ENCODE measurements at places on chromosomes 16 and 17.
A peak's percentile ranks its signal among the peaks of the same experiment; 100 is the strongest.

- DNase-seq: no peak
These were observed 19.9 kb downstream of the CFAP20 start for GRCh38 chr16:58109330-58109729.

- DNase-seq: no peak
These were observed 27.5 kb downstream of the TVP23A start for GRCh38 chr16:10791048-10791447.

- no peak for DNase-seq
These were observed 1437.4 kb downstream of the CDH11 start for GRCh38 chr16:63684149-63685101.

DNA sequence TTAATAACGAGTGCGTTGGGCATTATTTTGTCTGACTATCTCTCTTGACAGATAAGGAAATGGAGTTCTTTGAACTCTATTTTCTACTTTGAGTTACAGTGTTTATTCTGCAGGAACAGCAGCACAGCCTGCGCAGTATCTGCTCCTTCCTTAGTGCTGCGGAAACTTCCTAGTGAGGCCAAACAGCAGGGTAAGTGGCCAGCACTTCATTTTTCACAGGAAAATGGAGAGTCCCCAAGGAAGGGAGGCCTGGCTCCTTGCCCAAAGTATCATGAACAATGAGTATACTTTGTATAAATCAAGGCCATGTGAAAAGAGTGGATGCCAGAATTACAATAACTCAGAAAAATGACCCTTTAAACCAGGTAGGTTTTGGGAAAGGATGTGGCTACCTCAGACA, 140.6 kb downstream of the VPS53 start:
- DNase-seq: no peak

DNA sequence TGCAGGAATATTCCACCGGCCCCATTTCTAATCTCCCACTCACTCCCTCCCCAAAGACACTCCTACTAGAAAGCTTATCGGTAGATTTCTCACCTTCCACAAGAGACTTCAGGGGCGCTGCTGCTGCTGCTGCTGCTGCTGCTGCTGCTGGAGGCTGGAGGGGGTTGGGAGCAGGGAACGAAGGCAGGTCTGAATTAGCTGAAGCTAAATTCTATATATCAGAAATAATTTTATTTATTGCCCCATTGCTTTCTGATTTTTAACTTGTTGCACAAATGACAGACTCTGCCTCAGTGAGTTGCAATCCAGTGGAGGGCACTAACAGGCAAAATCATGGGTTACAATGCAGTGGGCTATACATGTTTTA, 25.8 kb upstream of the HLF start:
- no peak for DNase-seq

DNA sequence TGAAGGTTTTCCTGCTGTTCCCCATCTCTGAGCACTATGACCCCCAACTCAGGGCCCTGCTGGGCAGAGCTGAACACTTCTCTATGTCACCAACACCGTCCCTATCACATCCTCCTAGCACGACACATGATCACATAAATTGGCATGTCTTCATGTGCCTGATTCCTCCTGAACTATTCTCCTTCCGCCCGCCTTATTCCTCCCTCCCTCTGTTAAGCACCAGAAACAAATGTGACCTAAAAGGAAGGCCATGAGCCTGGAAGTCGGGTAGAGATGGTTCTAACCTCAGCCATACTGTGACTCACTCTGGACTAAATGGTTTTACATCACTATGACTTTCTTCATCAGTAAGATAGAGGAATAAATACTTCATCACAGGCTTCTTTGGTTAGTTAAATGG, 80.8 kb upstream of the DYNLRB2 start:
- DNase-seq: no peak

GRCh38 chr17:32525122-32525521, 38.3 kb downstream of the CDK5R1 start:
- DNase-seq: peak; percentile 24

GRCh38 chr16:86631444-86631843, 53.1 kb downstream of the FOXL1 start:
- DNase-seq: no peak

GRCh38 chr16:977081-977701, 4.4 kb upstream of the SOX8 start:
- no peak for DNase-seq

DNA sequence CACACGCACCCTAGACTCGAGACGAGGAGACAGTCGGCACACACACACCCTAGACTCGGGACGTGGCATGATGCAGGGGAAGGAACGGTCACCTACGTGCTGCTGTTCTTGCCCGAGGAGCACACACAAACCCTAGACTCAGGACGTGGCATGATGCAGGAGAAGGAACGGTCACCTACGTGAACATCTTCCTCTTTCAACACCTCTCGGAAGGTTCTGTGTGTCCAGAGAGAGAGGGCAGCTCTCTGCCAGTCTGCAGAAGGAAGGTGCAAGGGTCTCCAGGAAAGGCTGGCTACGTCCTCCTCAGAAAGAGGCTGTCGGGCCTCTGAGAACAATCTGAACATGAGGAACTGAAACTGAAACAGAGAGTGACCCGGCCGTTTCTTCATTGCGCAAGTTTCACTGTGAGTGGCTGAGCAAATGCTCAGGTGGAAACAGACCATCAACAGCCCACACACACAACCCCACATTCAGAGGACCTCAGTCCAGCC, 43.4 kb downstream of the ZNF276 start:
- DNase-seq: no peak

- DNase-seq: no peak
These were observed 7.0 kb upstream of the SLC39A11 start for GRCh38 chr17:73099511-73099910.

- no peak for DNase-seq
These were observed 4.7 kb downstream of the NOD2 start for GRCh38 chr16:50697881-50698767.

- DNase-seq: peak; percentile 57
These were observed 244.1 kb upstream of the MON1B start for GRCh38 chr16:76946879-76947278.
